ENCODE measurements at places on chromosomes 6 and 20.
A peak's percentile ranks its signal among the peaks of the same experiment; 100 is the strongest.

DNA sequence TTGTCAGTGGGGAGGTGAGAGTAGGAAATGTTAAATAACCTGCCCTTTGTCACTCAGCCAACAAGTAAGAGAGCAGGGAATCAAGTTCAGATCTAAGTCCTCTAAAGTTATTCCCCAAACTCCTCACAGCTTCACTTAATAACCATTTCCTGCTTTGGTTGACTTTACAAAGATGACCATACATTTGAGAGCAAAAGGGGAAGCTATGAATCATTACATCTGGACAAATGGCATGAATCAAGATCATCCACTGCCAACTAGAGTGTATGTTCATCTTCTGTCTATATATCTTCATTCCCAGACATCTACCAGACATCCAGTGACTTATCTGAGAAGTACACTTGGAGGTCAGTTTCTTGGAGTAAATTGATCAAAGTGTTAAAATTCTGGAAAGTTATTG is 15.1 kb upstream of the HIVEP2 start:
- DNase-seq = no peak

- no peak for DNase-seq
Observed at GRCh38 chr20:16707674-16708073, 22.2 kb upstream of the SNRPB2 start.

GRCh38 chr6:147108259-147108910 is 95.8 kb upstream of the STXBP5 start:
- DNase-seq = no peak

- no peak for DNase-seq
Observed at GRCh38 chr20:63475209-63475608, 2.8 kb upstream of the KCNQ2 start.

GRCh38 chr6:24888715-24889370 is 46.9 kb downstream of the RIPOR2 start:
- no peak for DNase-seq

GRCh38 chr20:20412750-20413149 is 44.8 kb downstream of the INSM1 start:
- no peak for DNase-seq

- DNase-seq = no peak
Observed at GRCh38 chr6:12014027-12014872, 2.1 kb downstream of the HIVEP1 start.

- DNase-seq = no peak
Observed at GRCh38 chr6:4567141-4567540, 209.1 kb upstream of the CDYL start.

DNA sequence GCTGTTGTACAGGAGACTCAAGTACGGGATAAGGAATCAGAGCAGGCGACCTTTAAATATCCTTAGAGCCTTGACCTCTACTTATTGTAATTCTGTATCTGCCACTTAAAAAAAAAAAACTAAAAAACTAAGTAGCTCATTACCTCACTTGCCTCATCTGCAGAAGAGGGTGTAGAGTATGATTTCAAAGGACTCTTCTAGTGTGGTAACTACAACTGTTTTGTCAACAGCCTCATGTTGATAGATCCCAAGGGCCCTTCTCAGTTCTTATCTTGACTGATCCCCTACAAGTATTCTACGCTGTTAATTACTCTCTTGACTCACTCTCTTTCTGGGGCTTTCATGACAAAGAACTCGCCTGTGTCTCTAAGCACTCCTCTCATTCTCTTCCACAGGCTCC is 16.7 kb upstream of the PDYN start:
- no peak for DNase-seq

DNA sequence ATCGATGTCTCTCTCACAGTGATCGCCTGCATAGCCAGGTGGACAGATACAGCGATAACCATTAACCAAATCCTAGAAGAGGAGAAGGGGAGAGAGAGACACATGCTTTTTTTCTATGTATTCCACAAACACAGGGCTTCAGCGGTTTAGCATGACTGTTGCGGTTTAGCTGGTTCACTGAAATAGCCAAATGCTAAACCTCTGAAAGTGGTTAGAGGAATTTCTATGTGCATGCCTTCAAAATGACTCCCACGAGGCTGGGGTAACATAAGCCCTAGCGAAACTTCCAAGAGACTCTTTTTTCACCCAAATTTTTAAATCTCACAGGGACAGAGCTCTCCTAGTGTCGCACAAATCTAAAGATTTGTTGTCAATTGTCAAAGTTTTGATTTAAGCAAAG is 25.1 kb downstream of the JAG1 start:
- no peak for DNase-seq

DNA sequence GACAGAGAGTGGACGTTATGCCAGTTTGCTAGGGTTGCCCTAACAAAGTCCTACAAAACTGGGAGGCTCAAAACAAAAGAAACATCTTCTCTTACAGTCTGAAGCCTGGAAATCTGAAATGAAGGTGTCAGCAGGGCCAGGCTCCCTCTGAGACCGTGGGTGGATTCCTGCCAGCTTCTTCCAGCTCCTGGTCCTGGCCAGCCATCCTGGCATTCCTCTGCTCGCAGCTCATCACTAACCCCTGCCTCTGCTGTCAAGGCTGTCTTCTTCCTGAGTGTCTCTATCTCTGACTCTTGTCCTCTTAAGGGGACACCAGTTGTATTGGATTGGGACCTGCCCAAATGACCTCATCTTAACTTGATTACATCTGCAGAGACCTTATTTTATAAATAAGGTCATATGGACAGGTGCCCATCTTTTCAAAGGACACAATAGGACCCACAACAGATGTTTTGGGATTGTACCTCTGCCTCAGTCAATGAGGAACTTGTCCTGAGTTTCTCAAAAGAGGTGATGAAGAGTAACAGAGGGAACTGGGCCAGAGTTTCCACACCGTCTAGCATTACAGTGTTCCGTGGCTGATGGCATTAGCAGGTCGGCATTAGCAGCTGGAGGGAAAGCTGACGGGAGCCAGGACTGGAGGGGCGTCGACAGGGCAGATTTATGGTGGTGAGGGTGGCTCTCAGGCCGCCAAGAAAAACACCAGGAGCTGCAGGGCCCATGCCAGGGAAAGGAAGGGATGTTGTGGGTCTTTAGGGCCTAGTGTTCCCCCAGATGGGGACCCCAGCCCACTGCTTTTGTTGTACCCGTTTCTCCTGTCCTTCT is 157.3 kb downstream of the TBXT start:
- DNase-seq = no peak

- DNase-seq = no peak
Observed at GRCh38 chr20:57695012-57695411, 14.8 kb downstream of the PMEPA1 start.

DNA sequence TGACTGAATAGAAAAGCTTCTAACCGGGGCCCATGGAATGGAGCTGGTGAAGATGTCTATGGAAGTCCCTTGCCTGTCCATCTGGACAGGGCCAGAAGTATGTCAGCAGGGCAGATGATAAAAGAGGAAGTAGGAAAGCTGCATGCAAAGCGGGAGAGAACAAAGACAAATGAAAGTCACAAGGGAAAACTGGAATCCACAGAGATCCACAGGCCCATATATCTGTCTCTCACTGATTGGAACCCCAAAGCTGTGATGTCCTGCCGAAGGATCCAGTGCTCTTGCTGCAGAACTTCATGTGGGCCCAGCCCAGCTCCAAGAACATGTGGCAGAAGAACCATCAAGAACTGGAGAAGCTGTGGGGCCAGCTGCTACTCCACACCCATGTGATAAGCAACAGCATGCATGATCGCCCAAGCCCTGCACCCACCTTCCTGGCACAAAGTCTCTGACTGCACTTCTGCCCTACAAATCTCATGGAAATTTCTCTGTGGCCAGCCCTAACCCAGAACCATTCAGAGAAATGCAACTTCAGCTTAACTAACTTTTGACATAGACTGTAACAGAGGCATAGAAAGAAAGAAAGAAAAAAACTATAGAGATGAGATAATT is 716.0 kb downstream of the KIF16B start:
- DNase-seq = no peak

- DNase-seq = no peak
Observed at GRCh38 chr20:5606350-5606749, 143.9 kb upstream of the SHLD1 start.

- peak; percentile 9 for DNase-seq
Observed at GRCh38 chr6:22062807-22063408, 233.9 kb downstream of the PRL start.

DNA sequence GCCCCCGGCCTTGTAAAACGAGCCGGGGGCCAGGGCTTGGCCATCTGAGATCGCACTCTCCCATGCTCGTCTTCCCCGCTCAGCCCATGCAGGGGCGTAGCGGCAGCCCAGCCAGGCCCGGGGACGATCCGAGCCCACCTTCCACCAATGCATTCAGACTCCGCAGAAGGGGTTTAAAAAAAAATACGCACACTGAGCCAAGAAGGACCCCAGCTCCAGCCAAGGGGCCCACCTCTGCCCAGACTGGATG is 320 bp downstream of the GSTA4 start:
- peak; percentile 35 for DNase-seq

- no peak for DNase-seq
Observed at GRCh38 chr6:106490974-106491373, 130.5 kb downstream of the CRYBG1 start.

GRCh38 chr20:15619816-15620215 is 953.4 kb downstream of the KIF16B start:
- DNase-seq = no peak

GRCh38 chr20:11891776-11892545 is 25.7 kb upstream of the BTBD3 start:
- DNase-seq = no peak

DNA sequence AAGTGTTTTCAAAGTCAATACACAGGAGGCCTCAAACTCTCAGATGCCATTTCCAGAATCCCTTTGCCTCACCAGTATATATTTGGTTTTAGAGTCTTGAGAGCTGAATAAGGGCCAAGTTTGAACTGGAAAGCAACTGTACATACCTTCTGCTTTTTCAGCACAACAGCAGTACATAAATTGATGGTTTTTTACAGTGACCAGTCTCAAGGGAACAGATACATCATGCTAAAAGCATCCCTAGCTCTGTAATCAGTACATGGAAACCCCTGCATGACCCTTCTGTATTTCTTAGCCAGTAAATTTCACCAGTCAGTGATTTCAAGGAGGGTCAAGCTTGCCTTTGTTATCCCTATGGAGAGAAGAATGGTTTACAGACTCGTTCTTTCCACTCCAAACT is 40.6 kb upstream of the ECHDC1 start:
- DNase-seq = no peak

DNA sequence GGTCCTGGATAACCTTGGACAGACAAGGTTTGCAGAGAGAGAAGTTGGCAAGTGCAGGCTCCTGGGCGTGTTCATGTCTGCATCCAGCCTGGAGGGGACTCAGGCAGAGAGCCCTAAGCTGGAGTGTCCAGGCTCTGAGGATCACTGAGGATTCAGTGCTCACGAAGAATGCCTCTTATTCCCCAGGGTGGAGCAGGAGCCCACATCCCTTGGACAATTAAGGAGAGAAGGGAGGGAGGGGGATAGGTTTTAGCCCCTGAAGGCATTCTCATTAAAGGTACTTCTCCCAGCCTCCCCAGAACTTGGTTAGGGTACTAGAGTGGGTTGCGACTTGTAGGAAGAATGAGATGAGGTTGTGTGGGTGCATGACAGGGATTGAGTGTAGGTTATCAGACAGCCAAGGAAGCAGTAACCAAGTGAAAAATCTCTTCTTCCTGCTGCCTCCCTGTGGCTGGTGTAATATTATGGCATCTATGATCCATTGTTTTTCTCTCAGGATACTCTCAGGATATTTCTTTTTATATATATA is 680 bp downstream of the HLA-DPB1 start:
- no peak for DNase-seq

GRCh38 chr6:159565181-159565710 is 127.8 kb downstream of the SOD2 start:
- DNase-seq = no peak

DNA sequence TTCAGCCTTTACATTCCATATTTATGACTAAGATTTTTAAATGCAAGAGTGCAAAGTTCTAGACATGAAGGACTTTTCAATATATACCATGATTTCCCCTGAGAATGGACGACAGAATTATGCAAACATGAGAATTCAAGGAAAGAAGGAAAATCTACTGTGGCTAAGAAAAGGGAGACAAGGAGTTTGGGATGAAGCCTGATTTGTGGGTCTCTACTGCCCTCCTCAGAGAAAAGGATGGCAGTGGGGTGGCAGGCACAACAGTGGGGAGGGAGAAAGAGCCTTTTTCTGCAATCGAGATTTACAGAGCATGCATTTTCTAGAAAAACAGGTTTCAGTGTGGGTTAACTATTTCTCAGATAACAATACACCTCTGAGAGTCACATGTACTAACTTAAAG is 466.9 kb upstream of the NRSN1 start:
- no peak for DNase-seq

DNA sequence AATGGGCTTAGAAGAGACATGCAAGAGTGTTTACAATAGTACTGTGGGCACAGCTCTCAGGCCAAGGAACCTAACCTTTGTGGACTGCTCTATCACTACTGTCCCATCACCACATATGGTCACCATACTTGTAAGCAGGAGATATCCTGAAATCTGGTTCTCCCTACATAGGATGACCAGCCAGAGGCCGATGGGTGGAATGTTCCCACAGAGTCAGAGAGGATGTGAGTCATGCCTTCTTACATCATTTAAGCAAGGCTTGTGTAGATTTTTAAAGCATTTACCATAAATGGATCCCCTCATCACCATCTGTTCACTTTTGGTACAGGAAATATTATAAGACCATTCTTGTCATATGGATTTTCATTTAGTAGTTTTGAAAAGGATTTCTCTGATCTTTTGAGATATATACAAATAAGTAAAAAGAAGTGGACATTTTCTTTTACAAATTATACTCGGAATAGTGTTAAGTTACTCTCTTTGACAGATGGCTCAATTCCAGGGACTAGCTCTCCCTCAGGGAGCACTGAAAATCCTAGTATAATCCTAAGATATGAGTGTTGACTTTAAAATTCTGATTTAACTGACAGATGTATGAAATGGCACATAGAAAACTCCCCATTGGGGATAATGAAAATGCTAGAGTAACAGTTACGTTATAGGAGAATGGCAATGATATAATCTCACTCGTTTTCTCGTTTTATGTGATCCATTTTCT is 6.6 kb downstream of the HTR1B start:
- no peak for DNase-seq

DNA sequence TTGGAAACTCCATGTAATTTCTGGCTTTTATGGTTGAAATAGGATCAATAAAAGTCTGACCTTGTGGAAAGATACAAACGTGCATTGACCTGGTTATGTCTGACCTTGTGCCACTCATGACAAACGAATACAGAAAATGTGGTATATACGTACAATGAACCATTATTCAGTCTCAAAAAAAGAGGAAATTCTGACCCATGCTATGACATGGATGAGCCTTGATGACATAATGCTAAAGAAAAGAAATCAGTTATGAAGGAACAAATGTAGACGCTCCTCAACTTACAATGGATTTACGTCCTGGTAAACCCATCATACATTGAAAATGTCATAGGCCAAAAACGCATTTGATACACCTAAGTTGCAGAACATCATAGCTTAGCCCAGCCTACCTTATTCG is 309.7 kb upstream of the SULF2 start:
- no peak for DNase-seq

Measured in stimulated activated CD4-positive, alpha-beta T cell treated with anti-CD3 and anti-CD28 coated beads, TNF-alpha, amount 100 ng/mL, for 24 hours (primary cell).